Lung microvascular endothelial cell (primary cell): ENCODE measurements at places on chromosomes 3 and 15. TPM values are rescaled to one million over a fixed set of nuclear protein-coding genes. Genes with fewer than 3 reads are reported as not detected.

DNA sequence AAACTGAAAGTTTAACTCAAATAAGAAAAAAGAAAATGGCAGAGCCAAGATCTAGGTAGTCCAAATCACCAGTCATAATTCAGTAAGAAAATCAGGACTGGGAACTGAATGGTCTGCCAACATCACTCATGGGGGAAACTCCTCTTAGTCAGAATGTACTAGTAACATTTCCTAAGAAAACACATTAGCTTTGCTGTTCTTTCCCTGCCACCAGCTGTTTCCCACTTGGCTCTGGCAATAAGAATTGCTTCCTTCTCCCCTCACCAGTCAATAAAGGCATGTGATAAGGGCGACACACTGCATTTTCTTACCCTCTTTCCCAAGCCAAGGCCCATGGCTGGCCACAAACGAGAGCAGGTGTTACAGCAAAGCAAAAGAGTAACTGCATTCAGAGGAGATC, 46.1 kb downstream of the PIK3R4 start:
- peak; percentile 89 for DNase-seq

DNA sequence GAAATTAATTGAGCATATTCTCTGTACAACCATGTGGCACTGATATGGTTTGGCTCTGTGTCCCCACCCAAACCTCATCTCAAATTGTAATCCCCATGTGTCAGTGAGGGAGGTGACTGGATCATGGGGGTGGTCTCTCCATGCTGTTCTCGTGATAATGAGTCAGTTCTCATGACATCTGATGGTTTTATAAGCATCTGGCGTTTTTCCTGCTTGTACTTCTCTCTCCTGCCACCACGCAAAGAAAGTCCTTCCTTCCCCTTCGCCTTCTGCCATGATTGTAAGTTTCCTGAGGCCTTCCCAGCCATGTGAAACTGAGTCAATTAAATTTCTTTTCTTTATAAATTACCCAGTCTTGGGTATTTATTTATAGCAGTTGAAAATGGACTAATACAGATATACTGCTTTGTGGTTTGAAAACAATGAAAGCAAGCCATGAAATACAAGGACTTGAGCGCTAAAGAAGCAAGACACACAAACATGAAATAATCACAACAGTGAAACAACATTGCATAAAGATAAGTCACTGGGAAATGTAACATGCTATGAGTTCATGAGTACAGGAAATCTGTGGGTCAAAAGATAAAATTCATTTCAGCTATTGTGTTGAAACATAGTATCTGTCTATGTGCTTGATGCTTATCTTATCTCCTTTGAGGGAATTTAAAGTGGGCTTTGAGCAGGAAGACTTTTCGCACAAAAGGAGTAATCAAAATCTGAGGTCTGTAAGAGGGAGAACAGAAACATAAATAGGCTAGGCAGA, 288.7 kb downstream of the GBE1 start:
- peak; percentile 70 for DNase-seq

DNA sequence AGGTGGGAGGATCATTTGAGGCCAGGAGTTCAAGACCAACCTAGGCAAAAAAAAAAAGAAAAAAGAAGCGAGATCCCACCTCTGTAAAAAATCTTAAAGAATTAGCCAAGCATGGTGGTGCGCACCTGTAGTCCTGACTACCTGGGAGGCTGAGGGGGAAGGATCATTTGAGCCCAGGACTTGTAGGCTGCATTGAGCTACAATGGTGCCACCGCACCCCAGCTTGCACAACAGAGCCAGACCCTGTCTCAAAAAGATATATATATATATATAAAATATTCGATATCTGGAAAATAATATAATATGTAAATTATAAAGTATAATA, 1.1 kb upstream of the IMP3 start:
- DNase-seq: no peak

MITF gene
- total RNA-seq: 1.5 and 4.4 TPM in 2 replicates

- no peak for DNase-seq
Observed at GRCh38 chr15:37038716-37039106, 61.6 kb downstream of the MEIS2 start.

H1-8 gene
- not detected in 2 replicates for total RNA-seq

GRCh38 chr3:38950581-38950980, 101.2 kb downstream of the SCN11A start:
- DNase-seq: no peak

SLC25A26 gene
- total RNA-seq: 11.9 and 14.6 TPM in 2 replicates

DNA sequence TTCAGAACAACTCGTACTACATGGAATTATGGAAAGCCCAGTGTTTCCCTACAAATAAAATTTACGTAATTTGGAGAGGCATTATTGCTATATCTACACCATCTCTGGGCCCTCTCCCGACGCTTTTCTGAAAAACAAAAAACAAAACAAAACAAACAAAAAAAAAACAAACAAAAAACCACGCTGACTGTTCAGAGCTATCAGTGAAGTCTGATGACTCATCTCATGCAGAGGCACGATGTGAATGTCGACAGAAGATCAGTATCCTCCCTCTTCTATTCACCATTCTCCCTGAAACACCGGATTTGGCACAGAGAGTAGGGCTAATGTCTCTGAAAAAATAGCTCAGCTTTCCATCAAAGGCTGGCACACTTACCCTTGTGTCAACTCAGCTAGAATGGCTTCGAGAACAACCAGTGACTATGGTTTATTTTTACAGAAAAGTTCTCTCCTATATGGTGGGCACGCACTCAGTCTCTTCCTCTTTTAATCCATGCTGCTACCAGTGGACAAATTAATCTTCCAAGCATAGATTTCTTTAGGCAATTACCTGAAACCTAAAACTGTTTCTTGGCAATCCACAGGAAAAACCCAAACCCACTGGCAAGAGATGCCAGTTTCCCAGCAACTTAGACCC, 1.5 kb downstream of the CRBN start:
- DNase-seq: peak; percentile 59

PYGO1 gene
- total RNA-seq: under 0.01 and 0.22 TPM in 2 replicates

FEZF2 gene
- total RNA-seq: not detected in 2 replicates
